ENCODE measurements at places on chromosomes 7 and 10.

GRCh38 chr7:80790877-80791276, 128.0 kb downstream of the SEMA3C start:
- DNase-seq, result no peak

- no peak for DNase-seq
Measured at GRCh38 chr7:131190146-131190545, 137.5 kb upstream of the MKLN1 start.

DNA sequence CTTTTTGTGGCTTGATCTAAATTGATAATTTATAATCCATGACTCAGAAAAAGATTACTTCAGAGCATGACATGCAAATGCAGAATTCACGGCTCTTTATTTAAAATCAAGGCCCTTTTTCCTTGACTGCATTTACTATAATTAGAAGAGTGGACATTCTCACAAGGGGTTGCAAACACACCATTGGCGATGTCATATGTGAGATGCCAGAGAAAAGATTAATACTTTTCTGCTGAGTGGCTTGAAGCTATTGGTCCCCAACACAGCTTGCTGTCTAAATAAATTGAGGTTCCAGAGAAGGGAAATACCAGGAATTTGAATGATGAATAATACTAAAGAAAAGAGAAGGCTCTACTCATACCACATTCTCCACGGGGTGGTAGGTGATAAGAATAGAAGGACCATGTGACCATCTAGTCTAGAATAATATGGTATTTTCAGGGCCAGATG, 78.7 kb upstream of the ARID5B start:
- no peak for DNase-seq

GRCh38 chr7:43847496-43847895, 21.8 kb downstream of the MRPS24 start:
- DNase-seq, result no peak
